ENCODE measurements at places on chromosomes 6 and 20.

- DNase-seq, result no peak
These were observed 26.2 kb downstream of the CCN2 start for GRCh38 chr6:131924881-131925474.

DNA sequence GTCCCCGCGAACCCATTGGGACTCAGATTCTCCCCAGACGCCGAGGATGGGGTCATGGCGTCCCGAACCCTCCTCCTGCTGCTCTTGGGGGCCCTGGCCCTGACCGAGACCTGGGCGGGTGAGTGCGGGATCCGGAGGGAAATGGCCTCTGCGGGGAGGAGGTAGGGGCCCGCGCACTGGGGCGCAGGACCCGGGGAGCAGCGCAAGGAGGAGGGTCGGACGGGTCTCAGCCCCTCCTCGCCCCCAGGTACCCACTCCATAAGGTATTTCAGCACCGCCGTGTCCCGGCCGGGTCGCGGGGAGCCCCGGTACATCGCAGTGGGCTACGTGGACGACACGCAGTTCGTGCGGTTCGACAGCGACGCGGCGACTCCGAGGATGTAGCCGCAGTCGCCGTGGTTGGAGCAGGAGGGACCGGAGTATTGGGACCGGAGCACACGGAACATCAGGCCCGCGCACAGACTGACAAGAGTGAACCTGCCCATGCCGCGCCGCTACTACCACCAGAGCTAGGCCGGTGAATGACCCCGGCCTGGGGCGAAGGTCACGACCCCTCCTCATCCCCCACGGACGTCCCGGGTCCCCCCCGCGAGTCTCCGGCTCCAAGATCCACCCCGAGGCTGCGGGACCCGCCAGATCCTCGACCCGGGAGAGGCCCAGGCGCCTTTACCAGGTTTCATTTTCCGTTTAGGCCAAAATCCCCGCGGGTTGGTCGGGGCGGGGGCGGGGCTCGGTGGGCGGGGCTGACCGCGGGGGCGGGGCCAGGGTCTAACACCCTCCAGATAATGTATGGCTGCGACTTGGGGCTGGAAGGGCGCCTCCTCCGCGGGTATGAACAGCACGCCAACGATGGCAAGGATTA lies 15.7 kb upstream of the HLA-A start:
- peak; percentile 70 for DNase-seq

- DNase-seq, result no peak
These were observed 137.2 kb downstream of the MAP3K4 start for GRCh38 chr6:161128680-161129196.

DNA sequence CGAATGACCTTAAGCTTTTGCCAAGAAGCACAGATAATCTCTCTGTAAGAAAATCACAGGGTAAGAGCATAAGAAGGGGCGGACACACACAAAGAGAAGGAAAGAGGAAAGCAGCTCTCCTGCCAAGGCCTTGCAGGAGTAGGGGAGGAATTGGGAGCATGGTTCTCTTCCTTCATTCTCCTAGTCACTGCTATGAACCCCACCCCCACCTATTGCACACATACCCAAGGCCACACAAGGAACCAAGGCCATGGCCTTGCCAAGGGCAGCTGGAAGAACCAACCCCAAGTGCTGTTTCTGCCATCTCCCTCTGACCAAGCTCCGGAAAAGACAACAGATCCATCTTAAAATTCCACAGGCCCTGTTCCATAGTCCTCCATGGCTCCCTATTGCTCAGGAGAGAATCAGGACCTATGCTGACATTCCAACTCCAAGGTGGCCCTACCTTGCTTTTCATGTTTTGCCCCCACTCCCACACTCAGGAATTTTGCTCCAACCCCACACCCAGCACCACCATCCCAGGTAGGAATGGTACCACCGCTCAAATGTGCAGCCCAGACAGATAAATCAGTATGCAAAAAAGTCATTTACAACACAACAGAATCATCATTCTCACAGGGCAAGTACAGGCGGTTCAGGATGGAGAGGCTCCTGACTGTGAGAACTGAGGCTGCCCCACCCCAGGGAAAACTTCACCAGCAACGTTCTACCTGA lies 31.3 kb downstream of the TRAM2 start:
- no peak for DNase-seq

DNA sequence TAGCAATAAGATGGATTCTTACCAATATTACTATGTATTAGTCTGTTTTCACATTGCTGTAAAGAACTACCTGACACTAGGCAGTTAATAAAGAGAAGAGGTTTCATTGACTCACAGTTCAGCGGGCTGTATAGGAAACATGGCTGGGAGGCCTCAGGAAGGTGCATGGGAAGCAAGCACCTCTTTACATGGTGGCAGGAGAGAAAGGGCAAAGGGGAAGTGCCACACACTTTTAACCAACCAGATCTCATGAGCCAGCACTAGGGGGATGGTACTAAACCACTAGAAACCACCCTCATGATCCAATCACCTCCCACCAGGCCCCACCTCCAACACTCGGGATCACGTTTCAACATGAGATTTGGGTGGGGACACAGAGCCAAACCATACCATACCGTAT lies 40.7 kb upstream of the CCDC167 start:
- DNase-seq, result no peak

- no peak for DNase-seq
These were observed 23.0 kb upstream of the FKBP1A start for GRCh38 chr20:1415667-1416468.

- no peak for DNase-seq
These were observed 201.7 kb upstream of the FOXQ1 start for GRCh38 chr6:1110164-1110563.

- no peak for DNase-seq
These were observed 42.6 kb downstream of the BMP7 start for GRCh38 chr20:57223648-57224489.

- DNase-seq, result no peak
These were observed 543.4 kb downstream of the CD83 start for GRCh38 chr6:14660806-14661579.

DNA sequence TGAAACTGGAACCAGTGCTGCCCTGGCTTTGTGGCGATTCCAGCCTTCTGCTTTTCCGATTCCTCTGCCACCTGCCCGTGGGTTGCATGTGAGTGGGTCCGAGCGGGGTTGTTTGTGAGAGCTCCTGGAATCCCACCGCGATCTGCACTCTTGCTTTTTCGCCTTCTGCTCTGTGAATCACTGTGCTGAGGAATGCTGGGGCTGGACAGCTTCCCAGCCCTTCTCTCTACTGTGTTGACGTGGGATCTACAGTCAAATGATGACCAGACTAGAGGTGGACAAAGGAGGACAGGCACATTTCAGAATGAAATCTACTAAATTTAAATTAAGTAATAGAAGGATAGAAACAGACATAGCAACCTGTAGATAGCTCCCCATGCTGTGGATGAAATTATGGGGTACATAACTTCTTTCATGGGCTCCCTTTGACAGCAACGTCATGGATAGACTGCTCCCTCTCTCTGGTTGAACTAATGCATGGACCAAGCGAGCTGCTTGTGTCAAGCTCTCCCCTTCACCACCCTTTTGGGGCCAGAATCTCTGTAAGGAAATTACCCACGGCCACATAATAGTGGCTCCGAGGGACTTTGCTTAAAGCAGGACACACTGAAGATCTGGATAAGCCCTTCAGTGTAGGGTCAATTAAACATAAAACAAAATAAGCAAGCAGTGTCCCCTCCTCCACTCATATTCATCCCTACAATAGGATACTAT lies 2.0 kb downstream of the FNDC1 start:
- no peak for DNase-seq

DNA sequence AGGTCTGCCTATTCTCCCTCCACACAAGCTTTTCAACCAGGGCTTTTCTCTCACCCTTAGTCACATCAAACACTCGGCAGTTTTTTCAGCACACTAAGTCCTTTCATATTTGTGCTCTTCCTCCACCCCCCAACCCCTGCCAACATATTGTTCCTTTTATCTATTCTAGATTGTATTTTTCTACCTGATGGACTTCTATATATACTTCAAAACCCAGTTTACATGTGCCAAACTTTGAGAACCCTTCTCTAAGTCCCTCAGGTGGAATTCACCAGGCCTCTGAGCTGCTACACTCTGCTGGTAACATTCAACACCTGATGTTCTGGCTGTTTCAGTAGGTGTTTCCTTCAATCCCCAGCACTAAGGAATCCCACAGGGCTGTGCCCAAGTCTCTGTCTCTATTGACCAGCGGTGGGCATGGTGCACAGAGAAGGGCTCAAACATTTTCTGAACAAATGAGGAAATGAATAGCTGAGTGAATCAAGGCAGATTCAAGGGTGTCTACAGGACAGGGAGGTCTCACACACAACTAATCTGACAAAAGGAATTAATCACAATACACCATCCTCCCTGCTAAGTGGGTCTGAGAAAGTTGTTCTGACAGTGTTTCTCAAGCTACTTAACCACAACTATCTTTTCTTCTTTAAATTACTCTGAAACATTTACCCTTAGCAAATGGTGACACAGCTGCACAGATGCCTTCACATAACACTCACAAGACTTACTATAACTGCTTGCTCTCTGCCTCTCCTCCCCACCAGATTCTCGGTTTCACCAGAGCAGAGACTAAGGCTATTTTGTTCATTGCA lies 166.5 kb downstream of the TSHZ2 start:
- no peak for DNase-seq

DNA sequence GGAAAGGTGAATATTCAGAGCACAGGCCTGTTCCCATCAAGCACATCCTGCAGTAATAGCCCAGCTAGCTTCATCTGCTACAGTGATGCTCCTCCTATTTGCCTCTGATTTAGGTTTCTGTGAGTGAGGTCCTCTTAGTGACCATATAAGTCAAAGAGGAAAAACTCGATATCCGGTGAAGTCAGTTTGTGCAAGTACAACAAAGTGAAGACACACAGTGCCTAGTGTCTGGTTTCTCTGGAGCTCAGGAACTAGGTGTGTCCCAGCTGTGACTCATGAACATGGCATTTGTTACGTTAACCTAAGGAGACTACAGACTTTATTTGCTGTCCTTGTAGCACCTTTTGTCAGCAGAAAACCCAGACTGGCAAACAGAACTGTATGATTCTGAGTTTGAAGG lies 33.9 kb downstream of the EDN1 start:
- no peak for DNase-seq
